ENCODE measurements at places on chromosomes 5 and 9.

GRCh38 chr5:39775086-39775796 is 350.5 kb upstream of the DAB2 start:
- no peak for DNase-seq

DNA sequence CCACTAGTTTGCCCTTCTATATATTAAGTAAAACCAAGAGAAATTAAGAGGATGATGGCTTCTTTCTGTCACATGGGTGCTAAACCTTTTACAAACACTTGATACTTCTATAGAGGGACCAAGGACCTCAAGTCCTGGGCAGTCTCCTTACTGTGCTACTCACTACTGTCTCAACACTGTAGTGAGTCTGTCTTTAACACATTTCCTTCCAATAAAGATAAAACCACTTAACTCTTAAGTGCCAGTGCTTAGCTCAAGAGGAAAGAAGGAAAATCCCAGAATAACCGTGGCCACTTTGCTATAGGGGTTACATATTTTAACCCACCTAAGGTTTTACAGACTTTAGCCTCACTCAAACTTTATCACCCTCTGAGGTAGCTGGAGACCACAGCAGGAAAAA is 4.4 kb upstream of the GRPEL2 start:
- DNase-seq, result no peak

DNA sequence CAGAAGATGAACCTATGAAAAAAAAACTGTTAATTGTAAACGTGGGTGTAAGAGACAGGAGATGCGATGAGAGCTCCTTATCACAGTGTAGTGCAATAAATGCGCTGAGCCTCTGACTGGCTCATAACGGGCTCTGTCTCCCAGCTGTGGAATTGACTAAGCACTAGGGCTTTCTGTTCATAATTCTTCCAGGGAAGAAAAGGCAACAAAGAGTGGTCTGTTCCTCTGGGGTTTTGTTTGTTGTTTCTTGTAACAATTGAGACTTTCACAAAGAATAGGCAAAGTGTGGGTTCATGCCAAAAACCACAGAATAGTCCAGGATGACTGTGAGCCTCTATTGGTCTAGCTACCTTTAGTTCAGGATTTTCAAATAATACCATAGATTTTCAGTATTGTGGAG is 39.4 kb downstream of the UBE2QL1 start:
- DNase-seq, result no peak

GRCh38 chr9:16848179-16848578 is 22.3 kb downstream of the BNC2 start:
- DNase-seq, result no peak

GRCh38 chr9:124040186-124040931 is 28.8 kb downstream of the LHX2 start:
- DNase-seq, result no peak

GRCh38 chr9:72497447-72498046 is 23.9 kb upstream of the TMC1 start:
- no peak for DNase-seq

GRCh38 chr5:10825897-10826644 is 65.0 kb upstream of the DAP start:
- DNase-seq, result no peak

- no peak for DNase-seq
Measured at GRCh38 chr9:126587187-126588185, 26.2 kb upstream of the LMX1B start.

DNA sequence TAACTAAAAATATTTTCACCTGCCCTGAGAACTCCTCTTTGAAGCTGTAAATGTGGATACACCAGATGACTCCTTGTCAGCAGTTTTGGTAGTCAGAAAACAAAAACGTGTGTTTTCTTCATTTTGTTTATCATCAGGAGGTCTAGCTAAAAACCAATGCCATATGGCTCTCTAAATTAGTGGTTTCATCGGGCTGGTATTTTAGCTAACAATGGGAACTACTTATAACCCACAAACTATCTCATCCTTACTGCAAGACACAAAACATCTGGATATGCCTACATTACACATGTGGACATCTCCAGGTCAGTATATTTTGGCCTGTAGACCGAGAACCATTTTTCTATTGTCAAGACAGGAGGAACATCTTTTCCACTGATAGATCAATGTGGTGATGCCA is 56.2 kb downstream of the GAS1 start:
- DNase-seq, result no peak

DNA sequence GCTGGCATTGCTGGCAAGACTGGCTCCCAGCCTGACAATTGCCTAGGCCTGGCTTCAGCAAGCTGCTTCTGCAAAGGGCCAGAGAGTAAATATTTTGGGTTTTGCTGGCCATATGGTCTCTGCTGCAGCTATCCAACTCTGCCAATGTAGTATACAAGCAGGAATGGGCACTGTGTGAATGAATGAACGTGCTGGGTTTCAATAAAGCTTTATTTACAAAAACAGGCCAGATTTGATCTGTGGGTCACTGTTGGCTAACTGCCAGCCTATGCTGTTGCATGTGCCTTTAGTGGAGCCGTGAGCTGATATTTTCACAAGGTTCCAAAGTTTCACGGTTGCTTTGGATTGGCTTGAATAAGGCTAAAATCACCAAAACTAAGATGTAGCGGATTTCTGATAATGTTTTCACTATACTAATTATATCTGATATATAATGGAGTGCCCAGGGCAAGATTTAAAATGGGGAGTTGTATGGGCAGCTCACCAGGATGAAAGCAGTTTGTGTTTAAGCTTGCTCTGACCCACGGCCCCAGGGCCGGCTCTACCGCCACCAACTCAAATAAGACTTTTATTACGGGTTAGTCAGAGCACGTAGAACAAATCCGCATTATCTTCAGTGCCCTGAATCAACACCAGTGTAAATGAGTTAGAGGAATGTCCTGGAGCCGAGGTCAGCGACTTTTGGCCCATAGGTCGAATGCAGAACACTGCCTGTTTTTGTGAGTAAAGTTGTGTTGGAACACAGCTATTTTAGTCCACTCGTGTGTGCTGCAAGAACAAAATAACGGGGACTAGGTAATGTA is 98.6 kb upstream of the DAP start:
- DNase-seq, result no peak

- no peak for DNase-seq
Measured at GRCh38 chr5:120600639-120601038, 136.5 kb downstream of the PRR16 start.

- no peak for DNase-seq
Measured at GRCh38 chr9:104864675-104865104, 63.3 kb downstream of the ABCA1 start.

DNA sequence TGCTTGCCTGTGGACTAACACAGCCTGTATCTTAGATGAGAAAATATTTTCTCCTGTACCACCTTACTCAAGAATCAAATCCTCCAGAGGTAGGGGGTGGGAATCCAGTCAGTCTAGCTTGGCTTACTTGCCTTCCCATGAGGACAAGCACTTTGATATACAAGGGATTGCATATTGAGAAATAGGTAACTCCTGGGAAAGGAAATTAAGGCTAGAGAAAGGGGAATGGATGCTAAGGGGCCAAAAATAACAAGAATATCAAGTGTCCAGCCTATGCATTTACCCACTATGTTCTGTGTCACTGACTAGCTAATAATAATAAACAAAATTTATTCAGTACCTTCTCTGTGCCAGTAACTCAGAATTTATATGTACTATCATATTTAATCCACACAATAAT is 21.4 kb upstream of the SNX2 start:
- no peak for DNase-seq

- no peak for DNase-seq
Measured at GRCh38 chr9:113446323-113446740, 17.2 kb upstream of the RGS3 start.

- DNase-seq, result no peak
Measured at GRCh38 chr5:66982056-66982387, 214.6 kb downstream of the CD180 start.

DNA sequence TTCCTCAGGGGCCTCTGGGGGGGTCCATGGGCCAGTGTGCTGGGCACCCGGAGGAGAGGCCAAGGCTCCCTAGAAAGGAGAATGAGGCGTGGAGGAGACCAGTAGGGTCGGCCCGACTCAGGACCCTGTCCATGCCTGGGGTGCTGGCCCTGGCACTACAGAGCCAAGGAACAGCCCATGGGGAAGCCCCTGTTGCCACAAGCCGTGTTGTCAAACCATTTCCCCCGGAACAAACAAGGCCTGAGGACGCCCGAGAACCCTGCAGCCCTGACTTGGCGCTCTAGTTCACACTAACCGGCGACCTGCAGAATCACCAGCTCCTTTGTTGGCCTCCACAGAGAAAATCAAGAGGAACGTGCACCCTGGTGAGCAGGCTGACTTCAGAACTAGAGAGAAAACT is 41.6 kb upstream of the SLC12A7 start:
- DNase-seq, result no peak

- DNase-seq, result no peak
Measured at GRCh38 chr5:80822640-80823039, 137.5 kb upstream of the RASGRF2 start.

- no peak for DNase-seq
Measured at GRCh38 chr9:37859043-37859442, 44.9 kb downstream of the SLC25A51 start.

- DNase-seq, result no peak
Measured at GRCh38 chr9:69582018-69582417, 90.2 kb downstream of the APBA1 start.

GRCh38 chr5:36150676-36151433 is 832 bp downstream of the LMBRD2 start:
- no peak for DNase-seq

DNA sequence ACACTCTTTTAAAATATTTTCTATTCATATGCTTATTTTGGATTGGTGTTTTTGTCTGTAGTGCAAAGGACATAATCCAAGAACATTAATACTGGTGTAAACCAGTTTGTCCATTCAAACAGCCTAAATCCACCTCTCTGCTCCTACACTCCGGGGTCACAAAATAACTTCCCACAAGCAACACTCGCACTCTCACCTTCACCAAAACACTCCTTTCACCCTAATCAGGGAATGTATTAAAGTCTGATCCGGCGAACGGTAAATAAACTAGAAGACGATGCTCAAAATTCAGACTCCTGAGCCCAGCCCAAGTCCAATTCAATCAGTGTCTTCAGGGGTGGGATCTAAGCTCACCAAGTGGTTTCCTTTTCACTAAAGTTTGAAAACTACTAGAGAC is 649 bp downstream of the AP3B1 start:
- DNase-seq, result no peak

- no peak for DNase-seq
Measured at GRCh38 chr5:59367791-59368394, 525.6 kb downstream of the PDE4D start.

DNA sequence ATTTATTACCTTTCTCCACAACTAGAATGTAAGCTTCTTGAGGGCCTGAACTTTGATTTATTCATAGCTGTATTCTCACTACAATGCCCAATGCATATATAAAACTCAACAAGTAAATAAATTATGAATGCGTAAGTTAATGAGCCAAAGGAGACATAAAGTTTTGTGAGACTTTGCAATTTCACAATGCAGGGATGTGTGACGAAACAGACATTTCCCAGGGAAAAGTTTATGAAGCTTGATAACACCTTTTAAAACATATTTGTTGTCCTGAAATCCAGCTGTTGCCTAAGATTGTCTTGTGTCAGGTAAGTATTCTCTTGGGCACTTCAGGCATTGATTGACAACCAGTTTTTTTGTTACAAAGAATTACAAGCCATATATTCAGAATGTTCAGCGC is 800.1 kb downstream of the BRINP1 start:
- DNase-seq, result no peak

DNA sequence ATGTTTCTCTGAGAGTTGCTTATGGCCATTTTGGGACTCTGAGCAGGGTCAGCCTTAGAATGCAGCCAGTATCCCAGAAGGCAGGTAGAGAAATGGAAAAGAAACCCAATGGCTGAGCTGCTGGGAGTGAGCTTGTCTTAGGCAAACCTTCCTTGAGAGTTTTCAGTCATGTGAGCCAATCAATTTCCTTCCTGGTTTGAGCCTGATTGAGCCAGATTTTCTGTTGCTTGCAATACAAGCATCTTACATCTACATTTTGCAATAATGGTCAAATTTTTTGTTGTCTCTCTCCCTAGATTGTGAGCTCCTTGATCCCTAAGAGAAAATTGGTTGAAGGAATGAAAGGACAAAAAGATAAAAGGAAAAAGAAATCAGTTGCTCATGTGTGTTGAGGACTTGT is 155.3 kb downstream of the SNX18 start:
- DNase-seq, result no peak

- no peak for DNase-seq
Measured at GRCh38 chr9:87830446-87830845, 52.2 kb upstream of the SPATA31E1 start.

- DNase-seq, result no peak
Measured at GRCh38 chr9:108869092-108869725, 7.1 kb downstream of the ACTL7A start.

GRCh38 chr5:10453545-10453944 is 11.9 kb downstream of the ROPN1L start:
- no peak for DNase-seq
